Vagina (tissue), 2 donors: ENCODE measurements at places on chromosomes 13 and 19.

- no peak for DNase-seq
Observed at GRCh38 chr13:49308097-49308875, 60.6 kb downstream of the CDADC1 start.

GRCh38 chr13:99335603-99336002 is 28.4 kb upstream of the GPR183 start:
- DNase-seq, result no peak

- DNase-seq, result peak; percentile 84
Observed at GRCh38 chr19:46606019-46606418, 4.9 kb downstream of the CALM3 start.

- DNase-seq, result no peak
Observed at GRCh38 chr13:59493436-59493965, 670.2 kb downstream of the DIAPH3 start.

DNA sequence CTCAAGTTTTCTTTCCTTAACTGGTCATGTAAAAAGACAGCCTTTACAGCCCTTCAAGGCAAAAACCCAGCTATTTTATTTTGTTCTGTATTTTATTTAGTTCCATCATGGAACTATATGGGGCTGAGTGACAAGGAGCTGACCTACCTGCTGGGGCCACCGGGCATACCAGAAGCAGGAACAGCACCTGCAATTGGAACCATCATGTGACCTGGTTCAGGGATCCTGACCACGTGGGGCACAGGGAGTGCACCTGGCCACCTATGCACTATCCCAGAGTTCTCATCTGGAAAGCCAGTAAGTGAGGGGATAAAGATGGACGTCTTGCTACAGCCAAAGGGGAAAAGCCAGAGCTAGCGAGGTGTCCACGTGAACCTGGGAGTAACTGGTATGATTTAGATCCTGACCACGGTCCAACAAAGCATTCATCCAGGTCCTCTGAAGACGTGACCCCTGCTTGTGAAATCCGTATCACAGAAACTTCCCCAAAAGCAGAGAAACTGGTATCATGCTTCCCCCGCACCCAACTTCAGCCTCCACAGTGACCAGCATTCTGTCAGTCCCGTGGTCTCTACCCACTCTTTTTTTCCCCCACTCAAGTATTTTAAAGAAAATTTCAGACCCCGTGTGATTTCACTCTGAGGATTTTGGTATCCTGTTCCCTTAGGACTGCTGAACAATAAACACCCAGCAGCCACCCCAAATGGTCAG is 40.5 kb upstream of the SLC15A1 start:
- DNase-seq, result no peak

DNA sequence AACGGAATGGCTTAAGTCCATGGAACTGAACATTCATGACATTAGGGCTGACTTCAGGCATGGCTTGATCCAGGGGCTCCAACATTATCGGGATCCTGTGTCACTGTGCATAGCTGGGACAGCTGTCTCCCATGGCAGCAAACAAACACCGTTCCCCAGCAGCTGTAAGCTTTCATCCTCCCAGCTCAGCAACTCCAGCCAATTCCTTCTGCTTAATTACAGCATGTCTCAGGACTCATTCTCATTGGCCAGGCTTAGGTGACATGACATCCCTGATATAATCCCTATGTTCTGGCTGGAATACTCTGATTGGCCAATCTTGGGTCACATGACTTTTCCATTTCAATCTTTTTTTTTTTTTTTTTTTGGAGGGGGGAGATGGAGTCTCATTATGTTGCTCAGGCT is 10.9 kb upstream of the TLE5 start:
- no peak for DNase-seq

DNA sequence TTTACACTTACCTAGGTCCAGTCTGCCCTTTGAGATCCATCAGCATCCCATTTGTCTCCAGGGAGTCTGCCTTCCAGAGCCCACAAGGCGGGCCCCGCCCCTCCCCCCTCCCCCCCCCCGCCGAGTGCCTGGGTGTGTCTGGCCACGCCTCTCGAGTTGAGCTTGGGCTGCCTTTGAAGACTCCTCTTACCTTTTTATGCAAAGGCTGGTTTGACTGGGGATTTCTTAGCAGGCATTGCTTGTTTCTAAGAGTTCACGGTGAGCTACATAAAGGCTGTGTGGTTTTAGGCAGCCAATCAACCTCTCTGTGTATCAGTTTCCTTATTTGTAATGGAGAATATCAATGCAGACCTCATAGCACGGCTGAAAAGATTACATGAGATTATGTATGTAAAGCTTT is 11.3 kb downstream of the GPR12 start:
- DNase-seq, result no peak

DNA sequence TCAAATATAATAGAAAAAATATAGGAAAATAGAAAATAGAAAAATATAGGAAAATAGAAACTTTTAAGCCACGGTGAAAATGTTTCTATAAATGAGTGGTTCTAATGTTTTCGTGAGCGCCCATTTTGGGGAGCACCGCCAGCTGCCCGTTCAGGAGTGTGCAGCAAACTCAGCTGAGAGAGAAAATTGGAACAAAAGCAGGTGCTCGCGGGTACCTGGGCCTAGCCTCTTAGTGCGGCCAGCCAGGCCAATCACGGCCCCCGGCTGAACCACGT is 204 bp upstream of the PDX1 start:
- DNase-seq, result no peak

DNA sequence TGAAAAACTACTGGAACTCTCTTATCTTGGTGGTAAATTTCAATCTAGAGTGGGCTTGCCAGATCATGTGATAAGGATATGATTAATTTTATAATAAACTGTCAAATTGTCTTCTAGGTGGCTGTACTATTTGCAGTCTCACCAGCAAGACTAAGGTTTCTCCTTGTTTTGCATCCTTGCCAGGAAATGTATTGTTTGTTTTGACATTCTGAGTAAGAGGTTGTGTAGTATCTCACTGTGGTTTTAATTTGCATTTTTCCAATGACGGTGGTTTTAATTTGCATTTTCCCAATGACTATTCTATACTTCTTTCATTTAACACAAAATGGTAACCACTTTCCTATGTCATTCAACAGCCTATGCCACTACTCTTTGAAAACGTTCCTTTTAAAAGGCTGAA is 2.0 kb downstream of the CAB39L start:
- DNase-seq, result no peak

- no peak for DNase-seq
Observed at GRCh38 chr13:98279473-98280175, 102.6 kb upstream of the RNF113B start.
